ENCODE measurements at places on chromosomes 6 and 20.

GRCh38 chr6:132207991-132208390 lies 193.3 kb downstream of the MOXD1 start:
- no peak for DNase-seq

DNA sequence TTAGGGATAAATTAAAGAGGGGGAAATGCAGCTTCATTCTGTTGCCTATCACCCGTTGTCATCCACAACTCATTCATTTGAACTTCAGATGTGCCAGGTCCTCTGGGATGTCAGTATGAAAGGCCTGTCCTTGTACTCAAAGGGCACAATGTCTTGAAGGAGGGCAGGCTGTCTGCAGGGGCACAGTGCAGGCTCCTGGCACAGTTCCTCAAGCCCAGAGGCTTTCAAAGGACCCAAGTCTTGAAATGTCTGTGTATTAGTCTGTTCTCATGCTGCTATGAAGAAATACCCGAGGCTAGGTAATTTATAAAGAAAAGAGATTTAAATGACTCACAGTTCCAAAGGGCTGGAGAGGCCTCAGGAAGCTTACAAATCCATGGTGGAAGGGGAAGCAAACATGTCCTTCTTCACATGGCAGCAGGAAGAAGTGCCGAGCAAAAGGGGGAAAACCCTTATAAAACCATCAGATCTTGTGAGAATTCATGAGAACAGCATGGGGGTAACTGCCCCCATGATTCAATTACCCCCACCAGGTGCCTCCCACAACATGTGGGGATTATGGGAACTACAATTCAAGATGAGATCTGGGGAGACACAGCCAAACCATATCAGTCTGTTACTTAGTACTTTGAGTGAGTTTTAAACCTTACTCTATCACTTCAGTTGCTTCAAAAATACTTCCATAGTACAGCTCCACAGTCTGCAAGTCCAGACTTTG lies 9.4 kb downstream of the SNX9 start:
- no peak for DNase-seq

DNA sequence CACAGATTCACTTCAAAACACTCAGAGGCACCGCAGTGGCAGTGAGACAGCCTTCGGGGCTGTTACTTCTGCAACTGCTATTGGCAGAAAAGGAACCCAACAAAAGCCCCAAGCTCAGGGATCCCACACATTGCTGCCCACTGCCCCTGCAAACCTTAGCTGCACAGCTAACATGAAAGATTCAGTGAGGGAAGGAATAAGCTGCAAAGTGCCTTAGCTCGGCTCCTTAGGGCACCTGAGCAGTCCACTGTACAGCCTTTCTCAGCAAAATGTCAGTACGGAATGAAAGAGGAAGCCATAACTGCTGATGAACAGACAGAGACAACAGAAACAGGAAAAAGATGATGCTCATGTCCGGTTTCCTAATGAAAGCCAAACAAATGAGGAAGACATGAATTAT lies 179.7 kb upstream of the SHLD1 start:
- DNase-seq = no peak

GRCh38 chr6:36917541-36918193 lies 31.9 kb downstream of the C6orf89 start:
- DNase-seq = no peak

GRCh38 chr6:107803957-107804356 lies 20.2 kb downstream of the SCML4 start:
- no peak for DNase-seq

DNA sequence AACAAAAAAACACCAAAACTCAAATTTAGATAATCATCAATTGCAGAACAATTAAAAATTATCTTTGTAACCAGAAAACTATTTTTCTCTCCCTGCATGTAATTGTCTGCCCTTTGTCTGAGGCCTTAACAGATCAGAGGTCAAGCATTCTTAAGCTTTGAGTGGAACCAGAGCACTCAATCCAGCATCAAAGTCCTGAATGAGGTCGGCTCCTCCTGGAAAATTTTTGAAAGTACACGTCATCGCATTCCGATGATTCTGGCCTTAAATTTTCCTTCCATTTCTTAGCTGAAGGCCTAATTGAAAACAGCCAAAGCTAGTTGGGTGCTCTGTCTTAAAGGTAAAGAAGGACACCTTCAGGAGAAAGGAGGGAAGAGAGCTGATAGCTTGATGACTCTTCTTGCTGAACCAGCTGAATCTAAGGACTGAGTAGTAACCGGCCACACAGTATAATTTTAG lies 510.2 kb upstream of the SULF2 start:
- no peak for DNase-seq

DNA sequence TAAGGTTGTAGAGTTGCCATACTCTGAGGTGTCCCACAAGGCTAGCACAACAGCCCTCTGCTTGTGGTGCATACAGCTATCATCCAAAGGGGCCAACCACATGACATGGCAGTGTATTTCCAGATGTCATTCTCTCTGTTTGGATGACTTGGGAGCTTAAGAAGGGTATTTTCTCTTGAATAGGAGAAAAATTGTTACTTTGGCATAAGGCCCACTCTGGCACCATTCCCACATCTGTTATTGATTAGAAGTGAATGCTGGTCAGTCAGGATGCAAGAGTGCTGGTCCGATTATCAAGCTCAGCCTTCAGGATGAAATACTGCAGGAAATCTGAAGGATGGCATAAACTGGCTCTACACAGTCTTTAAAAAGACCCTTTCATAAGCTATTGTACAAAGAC lies 83.6 kb upstream of the C20orf144 start:
- no peak for DNase-seq

DNA sequence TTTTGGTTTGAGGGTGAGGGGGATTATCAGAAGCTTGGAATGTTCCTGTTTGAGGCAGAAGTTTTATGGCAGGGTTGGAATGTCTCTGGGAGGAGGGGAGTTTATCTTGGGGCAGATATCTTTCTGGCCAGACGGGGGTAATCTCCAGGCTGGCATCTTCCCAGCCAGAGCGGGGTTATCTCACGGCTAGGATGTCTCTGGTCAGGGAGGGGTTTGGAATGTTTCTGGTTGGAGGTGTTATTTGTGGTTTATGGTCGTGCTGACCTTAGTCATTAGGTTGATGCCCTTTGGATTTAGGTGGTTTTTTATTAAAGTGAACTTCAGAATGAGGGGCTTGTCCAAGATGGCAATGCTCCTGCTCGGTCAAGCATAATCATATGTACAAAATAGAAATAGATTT lies 14.8 kb downstream of the PGK2 start:
- DNase-seq = no peak

DNA sequence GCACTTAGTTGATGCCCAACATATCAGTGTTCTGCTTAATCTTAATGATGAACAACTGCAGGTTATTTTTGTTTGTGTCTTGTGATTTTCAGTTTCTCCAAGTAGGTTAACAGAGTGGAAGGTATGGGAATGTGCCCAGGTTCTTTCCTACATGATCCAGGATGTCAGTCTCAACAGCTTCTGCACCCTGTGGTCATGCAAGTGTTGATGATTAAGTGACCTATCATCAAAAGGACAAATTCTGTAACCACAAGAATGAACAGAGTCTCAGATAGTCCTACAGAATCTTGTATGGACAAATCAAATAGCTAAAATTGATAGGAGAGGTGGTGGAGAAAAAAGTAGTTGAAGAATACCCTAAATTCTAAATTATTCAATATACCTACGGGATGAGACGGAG lies 26.1 kb downstream of the MAN1A1 start:
- no peak for DNase-seq

DNA sequence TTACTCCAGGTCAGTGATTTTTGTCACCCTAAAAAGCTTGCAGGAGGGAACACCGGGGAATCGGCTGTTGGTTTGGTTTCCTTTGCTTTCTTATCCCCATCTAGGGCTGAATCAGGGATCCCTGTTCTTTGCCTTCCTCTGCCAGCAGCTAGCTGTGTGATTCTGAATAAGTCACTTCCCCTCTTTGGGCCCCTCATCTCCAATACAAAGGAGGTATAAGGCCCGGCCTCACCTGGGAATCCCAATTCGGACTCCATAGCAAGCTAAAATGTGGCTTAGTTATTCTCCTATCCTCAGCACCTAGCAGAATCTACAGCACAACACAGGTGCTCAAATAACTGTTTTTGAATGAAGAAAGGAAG lies 18.5 kb upstream of the ARMC12 start:
- no peak for DNase-seq

DNA sequence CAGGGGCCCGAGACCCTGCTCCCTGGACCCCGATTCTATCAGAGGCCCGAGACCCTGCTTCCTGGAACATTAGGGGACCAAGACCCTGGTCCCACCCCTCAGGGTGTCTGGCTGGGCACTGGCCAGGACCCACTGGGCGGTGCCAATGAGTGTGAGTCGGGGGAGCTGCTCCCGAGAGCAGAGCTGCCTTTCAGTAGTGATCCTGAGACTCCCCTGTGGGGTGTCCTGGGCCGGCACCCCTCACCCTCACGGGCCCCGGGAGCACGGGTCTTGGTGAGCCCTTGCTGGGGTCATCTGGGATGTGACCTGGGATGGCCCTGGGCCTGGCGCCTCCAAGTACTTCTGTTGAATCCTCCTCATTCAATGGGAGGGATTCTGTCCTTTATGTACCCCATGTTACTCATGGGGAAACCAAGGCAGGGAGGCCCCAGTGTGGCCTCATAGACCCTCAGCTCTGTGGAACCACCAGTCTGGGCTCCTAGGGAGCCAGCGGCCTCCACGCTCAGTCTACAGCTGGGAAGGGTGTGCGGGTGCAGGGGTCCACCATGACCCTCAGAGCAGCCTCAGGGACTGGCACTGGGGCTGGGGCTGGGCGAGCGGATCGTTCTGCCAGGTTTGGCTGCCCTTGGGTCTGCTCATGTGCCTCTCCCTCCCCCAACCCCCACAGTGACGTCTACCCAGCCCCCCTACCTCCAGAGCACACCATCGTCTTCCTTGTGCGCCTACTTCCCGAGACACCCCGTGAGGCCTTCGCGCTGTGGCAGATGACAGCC lies 25.6 kb downstream of the COL20A1 start:
- no peak for DNase-seq

GRCh38 chr20:62203378-62204030 lies 16.6 kb downstream of the HRH3 start:
- DNase-seq = no peak

GRCh38 chr6:99416892-99417767 lies 8.0 kb downstream of the PNISR start:
- DNase-seq = no peak

Measured in stimulated activated effector memory CD8-positive, alpha-beta T cell treated with anti-CD3 and anti-CD28 coated beads, Interleukin-12 subunit alpha, Interleukin-12 subunit beta, amount 100 ng/mL, for 72 hours (primary cell).